ENCODE measurements at places on chromosomes 6 and 20.
A peak's percentile ranks its signal among the peaks of the same experiment; 100 is the strongest.

DNA sequence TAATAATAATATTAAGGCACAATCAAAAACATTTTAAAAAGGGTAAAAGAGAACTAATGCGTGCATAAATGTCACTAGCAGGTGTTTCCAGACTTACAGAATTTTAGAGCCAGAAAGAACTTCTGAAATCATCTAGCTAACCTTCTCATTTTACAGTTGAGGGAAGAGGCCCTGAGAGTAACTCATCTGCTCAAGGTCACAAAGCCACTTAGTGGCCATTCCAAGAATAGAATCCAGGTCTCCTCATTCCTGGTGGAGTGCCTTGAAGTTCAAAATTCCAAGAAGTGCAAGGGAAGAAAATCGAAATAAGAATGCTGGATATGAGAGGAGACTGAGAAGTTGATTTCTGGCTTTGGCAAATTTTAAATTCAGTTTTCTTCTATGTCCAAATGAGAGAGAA is 3.2 kb upstream of the KIAA0408 start:
- DNase-seq: no peak

DNA sequence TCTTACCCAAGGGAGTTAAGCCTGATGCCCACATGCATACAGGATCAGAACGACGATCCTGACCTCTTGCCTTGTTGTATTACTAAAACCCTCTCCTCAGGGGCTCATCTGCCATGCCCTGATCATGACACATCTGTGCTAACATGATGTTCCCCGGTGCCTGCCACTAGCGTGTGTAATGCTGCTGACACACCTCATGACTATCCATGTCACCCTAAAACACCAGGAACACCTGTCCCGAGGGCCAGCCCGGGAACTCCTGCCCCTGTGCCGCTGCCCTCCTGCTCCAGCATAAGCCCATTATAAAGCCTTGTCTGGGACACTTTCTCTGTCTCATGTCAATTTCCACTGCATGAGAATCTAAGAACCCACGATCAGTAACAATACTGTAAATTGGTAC is 7.6 kb downstream of the SERPINB6 start:
- DNase-seq: no peak

DNA sequence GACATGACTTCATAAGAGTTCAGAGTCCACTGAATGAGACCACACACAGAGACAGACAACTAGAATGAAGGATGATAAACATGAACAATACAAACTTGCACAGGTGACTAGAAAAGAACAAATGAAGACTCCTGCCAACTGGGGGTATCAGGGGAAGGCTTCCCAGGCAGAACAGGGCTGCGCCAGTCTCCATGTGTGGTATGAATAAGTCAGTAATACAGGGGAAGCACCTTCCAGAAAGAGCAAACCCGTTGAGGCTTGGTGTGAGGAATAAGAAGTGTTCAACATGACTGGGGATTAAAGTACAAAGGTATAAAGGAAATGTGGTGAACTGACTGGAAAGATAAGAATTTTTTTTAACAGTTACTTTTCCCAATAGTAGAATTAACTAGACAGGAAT is 3.7 kb upstream of the SLC17A2 start:
- no peak for DNase-seq

- peak; percentile 87 for DNase-seq
Observed at GRCh38 chr6:112877134-112878100, 530.3 kb downstream of the RFPL4B start.

DNA sequence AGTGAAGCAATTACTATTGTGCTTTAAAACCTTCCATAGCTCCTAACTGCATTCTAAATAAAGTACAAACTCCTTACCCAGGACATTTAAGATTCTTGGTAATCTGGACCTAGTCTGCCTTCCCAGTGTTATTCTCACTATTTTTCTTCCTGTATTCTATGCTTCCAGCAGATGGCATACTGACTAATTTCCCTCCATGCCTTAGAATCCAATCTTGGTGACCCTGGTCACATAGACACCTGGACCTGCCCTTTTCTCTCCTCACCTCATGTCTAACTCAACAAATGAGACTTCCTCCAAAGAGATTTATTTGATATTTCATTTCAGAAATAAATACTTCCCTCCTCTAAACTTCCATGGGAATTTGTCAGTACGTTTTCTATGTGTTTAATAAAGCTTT is 25.8 kb downstream of the ROS1 start:
- DNase-seq: peak; percentile 6

- DNase-seq: no peak
Observed at GRCh38 chr6:34015586-34015985, 130.3 kb downstream of the GRM4 start.

- DNase-seq: no peak
Observed at GRCh38 chr20:35555951-35556645, 14.2 kb downstream of the ERGIC3 start.

Measured in stromal cell of bone marrow (primary cell).